Right lung (tissue), 10 donors: ENCODE measurements at places on chromosomes 2 and 18.

GRCh38 chr18:54923339-54923956, 35.8 kb downstream of the CCDC68 start:
- peak; percentile 31 for DNase-seq

GRCh38 chr2:155525199-155525598, 807.3 kb downstream of the NR4A2 start:
- no peak for DNase-seq

GRCh38 chr2:127664065-127664894, 11.1 kb downstream of the LIMS2 start:
- DNase-seq: no peak

DNA sequence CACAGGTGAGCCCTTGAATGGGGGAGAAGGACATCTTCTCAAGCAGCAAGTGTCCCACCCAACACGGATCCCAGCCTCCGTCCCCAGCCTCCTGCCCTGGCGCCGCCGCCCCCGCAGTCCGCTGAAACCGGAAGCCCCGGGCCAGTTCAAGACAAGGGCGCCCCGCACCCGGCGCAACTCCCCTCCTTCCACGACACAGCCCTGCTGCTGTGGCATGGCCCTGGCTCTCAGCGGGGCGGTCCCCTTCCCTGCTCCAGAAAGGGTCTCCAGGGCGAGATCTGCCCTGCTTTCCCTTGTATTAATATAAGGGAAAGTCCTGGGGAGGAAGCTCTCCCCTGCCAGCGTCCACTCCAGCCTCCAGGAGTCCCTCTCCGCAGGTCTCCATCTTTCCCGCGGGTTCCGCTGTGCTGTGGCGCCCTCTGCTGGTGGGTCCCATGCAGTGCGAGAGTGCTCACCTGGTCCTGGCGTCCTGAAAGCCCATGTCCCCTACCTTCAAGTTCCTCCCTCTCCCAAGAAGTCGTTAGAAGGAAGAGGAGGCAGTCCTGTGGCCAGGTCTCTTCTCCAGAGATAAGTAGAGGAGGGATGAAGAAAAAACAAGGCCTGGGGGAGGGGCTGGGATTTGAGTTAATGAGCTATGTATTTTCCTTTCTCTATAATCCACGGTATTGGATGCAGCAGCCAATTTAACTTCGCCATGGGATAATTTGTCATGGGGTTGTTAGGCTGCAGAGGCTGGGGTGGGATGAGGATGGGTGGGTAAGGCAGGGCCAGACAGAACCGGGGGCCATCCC, 176.0 kb downstream of the SMAD2 start:
- DNase-seq: no peak

DNA sequence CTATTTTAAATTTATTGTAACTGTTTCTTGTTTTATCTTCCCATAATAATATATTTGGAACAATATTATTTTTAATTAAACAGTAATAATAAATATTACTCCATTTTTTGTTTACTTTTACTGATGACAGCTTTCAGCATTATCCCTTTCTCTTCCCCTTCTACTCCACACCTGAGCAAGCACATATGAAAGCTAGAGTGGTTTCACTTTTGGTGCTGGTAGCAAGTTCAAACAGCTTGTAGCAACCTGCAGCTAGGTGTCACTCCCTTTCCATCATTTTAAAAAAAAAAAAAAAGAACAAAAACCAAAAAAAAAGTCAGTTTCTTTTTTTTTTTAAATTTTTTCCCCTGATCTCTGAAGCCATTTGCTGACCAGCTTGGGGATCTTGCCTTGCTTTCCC, 801.8 kb downstream of the CCDC85A start:
- no peak for DNase-seq

DNA sequence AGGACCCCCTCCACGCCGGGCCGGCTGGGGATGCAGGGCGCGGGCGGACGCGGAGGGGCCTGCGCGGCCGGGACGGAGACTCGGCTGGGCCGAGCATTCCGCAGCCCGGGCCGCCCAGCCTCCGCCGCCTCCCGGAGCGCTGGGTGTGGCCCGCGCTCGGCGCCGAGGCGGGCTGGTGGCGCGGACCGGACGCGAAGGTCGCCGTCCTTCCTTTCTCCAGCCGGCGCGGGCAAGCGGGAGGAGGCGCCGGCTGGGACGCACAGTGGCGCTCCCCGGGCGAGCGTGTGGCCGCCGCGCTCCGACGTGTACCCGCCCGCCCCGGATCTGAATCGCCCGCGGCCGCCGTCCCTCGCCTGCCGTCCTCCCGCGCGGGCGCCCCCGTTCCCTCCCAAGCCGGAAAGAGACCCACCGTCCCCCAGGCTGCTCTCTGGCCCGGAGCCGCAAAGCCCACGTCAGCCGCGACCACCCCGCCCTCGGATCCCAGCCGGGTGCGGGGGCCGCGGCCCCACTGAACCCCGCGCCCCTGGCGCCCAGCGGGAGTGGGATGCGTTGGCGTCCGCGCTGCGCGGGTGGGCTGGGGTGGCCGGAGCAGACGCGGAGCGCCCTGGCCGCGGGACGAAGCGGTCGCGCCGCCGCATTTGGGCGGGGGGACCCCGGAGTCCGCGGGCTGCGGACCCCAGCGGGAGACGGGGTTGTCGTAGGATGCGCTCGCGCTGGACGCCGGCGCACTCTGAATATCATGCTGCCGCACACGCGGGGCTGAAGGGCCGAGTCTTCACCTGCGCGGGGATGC, 634 bp downstream of the SPATS2L start:
- DNase-seq: peak; percentile 33

GRCh38 chr2:3642521-3643215, 15.3 kb upstream of the ALLC start:
- no peak for DNase-seq
